ENCODE measurements at places on chromosomes 16 and 17. TPM values are rescaled to one million over a fixed set of nuclear protein-coding genes. Genes with fewer than 3 reads are reported as not detected.

GRCh38 chr16:3021449-3022207 lies 1.5 kb downstream of the TNFRSF12A start:
- peak overlapping the region; percentile 99 for H3K27ac ChIP-seq
- peaks cover 35% of the 10 kb centered on the region for H3K4me1 ChIP-seq
- no peaks in the 10 kb centered on the region for H3K27me3 ChIP-seq
- peak; percentile 81 for DNase-seq

- DNase-seq = no peak
- H3K27ac ChIP-seq = no peak overlapping the region
- no peak overlapping the region for H3K4me3 ChIP-seq
- H3K27me3 ChIP-seq = no peaks in the 10 kb centered on the region
- H3K4me1 ChIP-seq = peaks cover 6% of the 10 kb centered on the region
- peaks cover 4% of the 10 kb centered on the region for H3K36me3 ChIP-seq
Observed at GRCh38 chr17:59627770-59628171, 8.1 kb downstream of the CLTC start.

- no peak for DNase-seq
- H3K36me3 ChIP-seq = peaks cover 14% of the 10 kb centered on the region
- H3K27me3 ChIP-seq = no peaks in the 10 kb centered on the region
- H3K4me3 ChIP-seq = no peak overlapping the region
Observed at GRCh38 chr17:2450016-2450650, 49.3 kb upstream of the MNT start.

DNA sequence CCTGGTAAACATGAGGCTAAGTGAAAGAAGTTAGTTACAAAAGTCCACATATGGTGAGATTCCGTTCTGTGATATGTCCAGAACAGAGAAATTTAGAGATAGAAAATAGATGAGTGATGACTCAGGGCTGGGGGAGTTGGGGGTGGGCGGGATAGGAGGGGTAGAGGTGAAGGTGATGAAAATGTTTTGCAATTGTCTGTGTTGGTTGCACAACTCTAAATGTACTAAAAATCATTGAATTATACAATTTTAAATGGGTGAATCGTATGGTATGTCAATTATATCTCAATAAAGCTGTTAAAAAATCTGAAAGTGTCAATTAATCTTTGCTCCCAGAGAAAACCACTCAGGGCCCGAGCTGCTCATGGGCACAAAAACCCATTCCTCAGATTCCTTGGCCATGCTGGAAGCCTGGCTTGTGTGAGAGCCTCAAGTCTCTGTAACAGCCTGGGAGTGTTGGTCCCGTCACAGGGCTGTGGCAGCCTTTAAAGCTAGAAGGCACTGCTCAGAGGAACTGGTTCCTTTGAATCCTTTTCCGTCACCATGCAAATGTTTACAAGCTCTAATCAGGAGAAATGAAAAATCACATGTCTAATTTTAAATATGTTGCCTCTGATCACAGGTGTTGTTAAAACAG lies 225.3 kb downstream of the WWOX start:
- no peak for DNase-seq
- H3K4me1 ChIP-seq = peaks cover 48% of the 10 kb centered on the region
- no peaks in the 10 kb centered on the region for H3K27me3 ChIP-seq

- H3K4me3 ChIP-seq = peak within 1 kb of the TSS; percentile 68
- H3K4me1 ChIP-seq = no peaks in the 10 kb centered on the region
- peaks cover 2% of the 10 kb centered on the region for H3K36me3 ChIP-seq
- peak within 1 kb of the TSS; percentile 62 for H3K27ac ChIP-seq
- DNase-seq = peak; percentile 63
Observed at GRCh38 chr17:29622337-29623282, at the start of gene CORO6. TSS of gene CORO6 (minus strand) at chr17:29622912. CDS start at chr17:29621421, 1,491 bp downstream.

DNA sequence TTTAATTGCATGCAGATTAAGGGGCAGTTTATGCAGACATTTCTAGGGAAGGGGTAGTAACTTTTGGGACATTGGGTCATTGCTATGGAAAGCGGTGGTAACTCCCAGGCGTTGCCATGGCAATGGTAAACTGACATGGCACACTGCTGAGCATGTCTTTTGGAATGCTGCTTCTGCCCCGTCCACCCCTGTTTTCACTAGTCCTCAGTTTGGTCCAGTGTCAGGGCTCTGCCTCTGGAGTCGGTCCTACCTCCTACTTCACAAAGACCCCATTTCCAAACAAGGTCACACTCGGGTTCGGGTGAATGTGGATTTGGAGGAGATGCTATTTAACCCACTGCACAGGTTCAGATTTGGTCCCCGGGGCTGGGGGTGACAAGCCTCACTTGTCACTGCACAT lies 2.9 kb downstream of the IL34 start:
- H3K36me3 ChIP-seq = no peaks in the 10 kb centered on the region
- DNase-seq = no peak
- H3K4me3 ChIP-seq = no peak overlapping the region

DNA sequence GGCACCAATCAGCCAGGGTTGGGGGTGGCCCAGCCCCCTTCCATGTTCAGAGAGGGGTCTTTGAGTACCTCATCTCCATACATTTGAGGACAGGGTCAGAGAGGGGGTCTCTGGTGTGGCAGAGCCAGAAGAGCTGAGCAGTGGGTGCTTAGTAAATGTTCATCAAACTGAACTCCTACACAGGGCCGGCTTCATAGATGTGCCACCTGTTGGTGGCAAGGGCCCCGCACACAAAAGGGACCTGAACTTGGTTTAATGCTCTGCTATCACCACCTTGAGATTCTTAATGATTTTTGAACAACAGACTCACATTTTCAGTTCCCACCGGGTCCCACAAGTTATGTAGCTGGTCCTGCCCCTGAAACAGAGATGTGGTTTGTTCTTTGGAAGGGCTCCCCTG lies 9.0 kb upstream of the C1QL1 start:
- H3K4me1 ChIP-seq = peaks cover 35% of the 10 kb centered on the region
- peak overlapping the region; percentile 48 for H3K4me3 ChIP-seq
- peak overlapping the region; percentile 73 for H3K27ac ChIP-seq
- H3K36me3 ChIP-seq = no peaks in the 10 kb centered on the region
- no peak for DNase-seq
- H3K27me3 ChIP-seq = peaks cover 37% of the 10 kb centered on the region

DNA sequence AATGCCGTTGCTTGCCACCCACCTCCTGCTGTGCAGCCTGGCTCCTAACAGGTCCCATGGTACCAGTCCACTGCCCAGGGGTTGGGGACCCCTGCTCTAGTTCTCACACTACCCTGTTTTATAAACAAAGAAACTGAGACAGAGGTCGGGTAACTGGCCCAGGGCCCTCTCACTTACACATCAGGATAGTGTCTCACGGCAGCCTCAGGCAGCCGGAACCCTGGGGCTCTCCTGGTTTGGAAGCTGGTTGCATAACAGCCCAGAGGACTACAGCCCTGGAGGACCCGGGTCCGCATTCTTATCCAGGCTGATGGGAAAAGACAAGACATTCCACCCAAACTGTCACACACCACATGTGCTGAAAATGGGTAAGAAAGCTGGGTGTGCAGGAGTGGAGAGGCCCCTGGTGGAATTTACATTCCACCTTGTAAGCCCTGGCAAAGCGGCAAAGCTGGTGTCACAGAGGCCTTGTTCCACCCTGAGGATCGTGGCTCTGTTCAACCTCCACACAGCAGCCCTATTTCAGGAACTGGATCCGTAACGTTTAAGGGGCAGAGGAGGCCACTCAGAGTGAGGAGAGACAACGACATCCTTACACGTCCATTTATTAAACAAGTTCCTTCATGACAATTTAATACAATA lies 9.8 kb downstream of the CMTM3 start:
- peaks cover 8% of the 10 kb centered on the region for H3K4me1 ChIP-seq
- H3K36me3 ChIP-seq = peaks cover 16% of the 10 kb centered on the region
- DNase-seq = no peak
- no peak overlapping the region for H3K4me3 ChIP-seq
- H3K27me3 ChIP-seq = no peaks in the 10 kb centered on the region

- no peak for DNase-seq
- H3K36me3 ChIP-seq = no peaks in the 10 kb centered on the region
Observed at GRCh38 chr17:1742371-1743087, at the start of gene SERPINF2. TSS of gene SERPINF2 (plus strand) at chr17:1742871. CDS start at chr17:1744996, 2,125 bp downstream.

- H3K4me3 ChIP-seq = peak overlapping the region; percentile 83
- peak overlapping the region; percentile 98 for H3K27ac ChIP-seq
- peaks cover 36% of the 10 kb centered on the region for H3K4me1 ChIP-seq
- no peak for DNase-seq
- H3K36me3 ChIP-seq = peaks cover 1% of the 10 kb centered on the region
Observed at GRCh38 chr16:3004781-3005284, 7.9 kb upstream of the CLDN9 start.

GRCh38 chr17:1090465-1091189 lies 89.2 kb downstream of the ABR start:
- H3K36me3 ChIP-seq = peaks cover 10% of the 10 kb centered on the region
- H3K4me1 ChIP-seq = peaks cover 12% of the 10 kb centered on the region
- DNase-seq = no peak
- no peak overlapping the region for H3K4me3 ChIP-seq
- no peak overlapping the region for H3K27ac ChIP-seq
- no peaks in the 10 kb centered on the region for H3K27me3 ChIP-seq

DNA sequence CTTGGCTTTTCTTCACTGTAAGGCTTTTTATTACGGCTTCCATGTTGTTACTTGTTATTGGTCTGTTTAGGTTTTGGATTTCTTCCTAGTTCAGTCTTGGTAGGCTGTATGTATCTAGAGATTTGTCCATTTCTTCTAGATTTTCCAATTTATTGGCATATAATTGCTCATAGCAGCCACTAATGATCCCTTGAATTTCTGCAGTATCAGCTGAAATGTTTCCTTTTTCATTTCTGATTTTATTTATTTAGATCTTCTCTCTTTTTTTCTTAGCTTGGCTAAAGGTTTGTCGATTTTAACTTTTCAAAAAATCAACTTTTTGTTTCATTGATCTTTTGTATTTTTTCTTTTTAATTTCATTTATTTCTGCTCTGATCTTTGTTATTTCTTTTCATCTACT lies 18.5 kb downstream of the NLRP1 start:
- DNase-seq = no peak
- no peaks in the 10 kb centered on the region for H3K36me3 ChIP-seq
- no peaks in the 10 kb centered on the region for H3K4me1 ChIP-seq
- H3K27ac ChIP-seq = no peak overlapping the region
- H3K27me3 ChIP-seq = peaks cover 53% of the 10 kb centered on the region

HS3ST3A1 gene
- total RNA-seq = 8.8 TPM

GUCY2D gene
- total RNA-seq = not detected

TMC7 gene
- 4.8 TPM for total RNA-seq

TERB1 gene
- total RNA-seq = 0.29 TPM

NPIPB5 gene
- 276 TPM for total RNA-seq

YPEL2 gene
- 39.9 TPM for total RNA-seq

SDR42E1 gene
- total RNA-seq = 0.02 TPM
